OCI-M1 (cell line): ENCODE measurements at places on chromosomes 16 and 17.

- no peak for DNase-seq
Observed at GRCh38 chr17:39702901-39703893, 3.3 kb downstream of the ERBB2 start.

DNA sequence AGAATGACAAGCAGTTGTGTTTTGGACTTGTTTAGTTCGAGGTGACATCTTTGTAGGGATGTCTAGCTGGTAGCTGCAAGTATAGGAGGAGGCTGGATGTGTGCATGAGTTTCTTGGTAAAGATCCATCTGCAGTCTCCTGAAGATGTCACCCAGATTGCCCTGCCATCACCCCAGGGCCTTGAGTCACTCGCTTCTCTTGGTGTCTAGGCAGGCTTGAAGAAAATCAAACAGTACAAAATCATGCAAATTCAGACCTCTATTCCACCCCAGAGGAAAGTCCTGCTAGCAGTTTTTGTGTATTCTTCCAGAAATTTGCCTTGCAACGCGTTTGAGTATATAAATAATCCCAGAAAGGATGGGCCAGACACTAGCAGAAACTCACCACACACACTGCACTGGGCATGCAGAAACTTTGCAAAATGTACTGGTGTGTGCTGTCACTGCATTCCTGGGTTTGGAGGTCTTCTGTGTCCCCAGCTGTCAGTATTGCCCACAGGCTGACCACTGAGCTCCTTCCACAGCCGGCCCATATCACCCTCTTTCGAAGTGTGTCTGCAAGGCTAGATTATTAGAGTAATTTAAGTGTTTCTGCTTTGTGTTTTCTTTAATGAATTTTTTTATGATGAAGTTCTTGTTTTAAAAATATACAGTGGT, 51.5 kb downstream of the TENT4B start:
- no peak for DNase-seq

DNA sequence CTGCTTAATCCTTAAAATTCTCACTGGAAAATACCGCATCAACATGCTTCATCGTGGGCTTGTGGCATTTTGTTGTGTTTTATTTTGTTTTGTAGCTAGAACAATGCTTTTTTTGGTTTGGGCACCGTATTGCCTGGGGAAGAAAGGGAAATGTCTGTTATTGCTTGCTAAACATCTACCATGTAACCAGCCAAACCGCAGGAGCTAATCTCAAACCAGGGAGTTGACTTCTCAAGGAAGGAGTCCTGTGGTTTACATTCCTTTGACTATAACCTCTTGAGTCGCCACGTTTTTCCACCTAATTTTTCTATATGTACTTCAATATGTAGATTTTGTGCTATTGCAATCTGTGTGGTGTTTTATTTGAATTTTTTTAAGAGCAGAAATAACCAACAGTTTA, 593.5 kb upstream of the SOX9 start:
- peak; percentile 43 for DNase-seq

DNA sequence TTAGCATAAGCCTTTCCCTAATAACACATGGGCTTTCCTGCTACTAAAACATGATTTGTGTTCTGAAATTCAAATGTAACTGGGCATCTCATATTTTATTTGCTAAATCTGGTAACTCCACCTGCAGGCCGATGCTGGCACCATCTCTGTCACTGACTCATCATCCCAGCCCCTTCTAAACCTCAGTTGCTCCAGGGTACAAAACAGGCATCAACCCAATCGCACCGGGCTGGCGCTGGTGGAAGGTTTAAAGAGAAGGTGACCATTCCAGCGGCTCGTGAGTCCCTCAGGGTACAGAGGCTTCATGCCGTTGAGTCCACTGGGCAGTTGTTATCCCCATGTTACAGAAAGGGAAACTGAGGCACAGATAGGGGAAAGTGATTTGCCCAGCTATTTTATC, 27.1 kb downstream of the PPL start:
- no peak for DNase-seq

GRCh38 chr17:77205396-77206125, 64.8 kb downstream of the SEC14L1 start:
- DNase-seq = no peak

DNA sequence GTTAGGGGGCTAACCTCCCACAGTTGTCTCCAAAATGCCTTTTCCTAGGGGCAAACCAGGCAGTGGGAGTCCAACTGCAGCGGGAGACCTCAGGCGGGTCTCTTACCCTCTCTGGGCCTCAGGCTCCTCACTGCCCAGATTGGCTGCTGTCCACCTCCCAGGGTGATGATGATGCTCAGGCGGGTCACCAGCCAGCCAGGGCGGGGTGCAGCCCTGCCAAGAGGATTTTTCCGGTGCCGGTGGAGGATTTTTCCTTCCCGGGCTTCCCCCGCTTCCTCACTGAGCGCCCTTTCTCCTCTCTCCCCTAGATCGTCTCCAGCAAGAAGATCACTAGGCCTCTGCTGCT, 22.8 kb downstream of the CPNE2 start:
- no peak for DNase-seq

DNA sequence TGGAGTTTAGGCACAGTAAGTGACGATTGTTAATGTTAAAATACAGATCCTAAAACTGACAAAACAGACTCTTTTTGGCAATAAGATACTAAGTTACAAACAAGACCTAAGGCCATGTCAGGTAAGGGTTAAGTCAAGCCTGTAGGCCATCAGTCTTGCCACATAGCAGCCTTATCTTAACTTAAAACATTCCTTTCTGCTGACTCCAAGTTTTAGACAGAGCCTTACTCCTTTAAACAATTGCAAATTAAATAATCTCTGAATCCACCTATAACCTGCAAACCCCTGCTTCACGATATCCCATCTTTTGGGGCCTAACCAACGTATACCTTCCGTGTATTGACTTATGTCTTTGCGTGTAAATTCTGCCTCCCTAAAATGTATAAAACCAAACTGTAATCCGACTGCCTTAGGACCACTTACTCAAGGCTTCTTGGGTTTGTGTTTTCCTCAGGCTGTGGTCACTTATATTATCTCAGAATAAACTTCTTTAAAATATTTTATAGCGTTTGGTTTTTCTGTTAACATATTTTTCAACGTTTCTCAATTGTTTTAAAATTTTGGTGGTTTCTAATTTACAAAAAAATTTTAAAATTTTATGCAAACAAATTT, 64.4 kb downstream of the EFCAB5 start:
- DNase-seq = peak; percentile 51

DNA sequence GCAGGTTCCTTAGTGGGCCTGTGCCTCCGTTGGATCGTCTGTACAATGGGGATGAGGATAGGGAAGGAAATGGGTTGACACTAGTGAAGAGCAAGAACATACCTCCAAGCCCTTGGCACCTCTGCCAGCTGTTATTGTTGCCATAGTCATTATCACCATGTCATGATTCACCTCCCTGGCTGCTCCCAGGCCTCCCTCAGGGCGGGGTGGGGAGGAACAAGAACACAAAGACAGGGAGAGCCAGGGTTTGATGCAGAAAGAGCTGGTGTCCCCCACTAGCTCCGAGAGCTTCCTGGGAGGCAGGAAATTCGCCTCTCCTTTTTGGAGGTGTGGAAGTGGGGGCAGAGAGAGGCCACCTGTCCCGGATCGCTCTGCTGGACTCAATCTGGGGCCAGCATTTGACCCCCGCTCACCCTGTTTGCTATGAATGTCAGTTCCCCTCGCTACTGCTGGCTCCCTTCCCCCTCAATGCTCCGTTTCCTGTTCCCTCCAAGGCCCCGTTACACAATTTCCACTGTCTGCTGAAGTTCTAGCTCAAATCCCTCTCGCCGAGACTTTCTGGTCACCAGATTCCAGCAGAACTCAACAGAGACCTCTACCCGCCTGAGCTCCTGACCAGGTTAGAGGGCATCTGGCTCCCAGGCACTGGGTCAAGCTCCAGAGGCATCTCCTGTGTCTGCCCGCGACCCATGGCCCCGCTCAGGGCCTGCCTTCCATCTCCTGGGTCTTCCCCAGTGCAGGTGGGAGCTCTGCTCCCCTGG, 9.1 kb downstream of the TIMP2 start:
- DNase-seq = no peak

- no peak for DNase-seq
Observed at GRCh38 chr16:88976366-88977017, 515 bp downstream of the CBFA2T3 start.

- peak; percentile 19 for DNase-seq
Observed at GRCh38 chr17:49035470-49036269, 38.5 kb downstream of the IGF2BP1 start.

DNA sequence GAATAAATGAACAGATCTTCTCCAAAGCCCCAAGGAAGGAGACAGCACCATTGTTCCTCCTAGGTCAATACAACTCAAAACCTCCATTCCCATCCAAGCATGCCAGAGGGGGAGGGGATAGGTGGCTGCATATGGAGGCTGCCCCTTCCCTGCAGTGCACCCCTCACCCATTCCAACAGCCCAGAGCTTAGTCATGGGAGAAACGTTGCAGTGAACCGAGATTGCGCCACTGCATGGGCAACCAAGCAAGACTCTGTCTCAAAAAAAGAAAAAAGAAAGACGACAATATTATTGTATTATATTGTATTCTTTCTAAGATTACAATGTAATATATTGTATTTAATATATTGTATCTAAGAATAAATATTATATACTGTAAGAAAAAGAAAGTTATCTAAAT, 36.4 kb upstream of the CD300E start:
- DNase-seq = no peak

DNA sequence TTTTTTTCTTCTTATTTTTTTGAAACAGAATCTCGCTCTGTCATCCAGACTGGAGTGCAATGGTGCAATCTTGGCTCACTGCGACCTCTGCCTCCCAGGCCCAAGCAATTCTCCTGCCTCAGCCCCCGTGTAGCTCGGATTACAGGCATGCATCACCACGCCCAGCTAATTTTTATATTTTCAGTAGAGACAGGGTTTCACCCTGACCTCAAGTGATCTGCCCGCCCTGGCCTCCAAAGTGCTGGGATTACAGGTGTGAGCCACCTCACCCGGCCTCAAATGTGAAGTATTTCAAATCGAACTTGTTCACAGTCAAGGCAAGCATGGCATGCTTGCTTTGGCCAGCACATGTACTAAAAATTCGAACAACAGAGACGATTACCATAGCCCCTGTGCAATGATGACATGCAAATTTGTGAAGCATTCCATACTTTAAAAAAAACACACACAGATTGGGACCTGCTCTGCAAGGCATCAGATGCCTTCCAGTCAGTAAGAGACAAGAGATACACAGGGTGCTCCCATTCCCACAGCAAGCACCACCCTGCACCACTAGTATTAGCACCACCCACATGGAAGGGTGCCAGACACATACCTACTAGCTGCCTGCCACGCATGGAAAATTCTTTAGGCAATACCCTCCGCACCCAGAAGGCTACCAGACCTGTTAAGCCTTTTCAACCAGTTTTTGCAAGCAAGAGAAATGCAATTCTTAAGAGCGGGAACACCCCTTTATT, 47.2 kb downstream of the ANKRD11 start:
- no peak for DNase-seq

- peak; percentile 92 for DNase-seq
Observed at GRCh38 chr17:63446753-63447470, 806 bp upstream of the CYB561 start.

DNA sequence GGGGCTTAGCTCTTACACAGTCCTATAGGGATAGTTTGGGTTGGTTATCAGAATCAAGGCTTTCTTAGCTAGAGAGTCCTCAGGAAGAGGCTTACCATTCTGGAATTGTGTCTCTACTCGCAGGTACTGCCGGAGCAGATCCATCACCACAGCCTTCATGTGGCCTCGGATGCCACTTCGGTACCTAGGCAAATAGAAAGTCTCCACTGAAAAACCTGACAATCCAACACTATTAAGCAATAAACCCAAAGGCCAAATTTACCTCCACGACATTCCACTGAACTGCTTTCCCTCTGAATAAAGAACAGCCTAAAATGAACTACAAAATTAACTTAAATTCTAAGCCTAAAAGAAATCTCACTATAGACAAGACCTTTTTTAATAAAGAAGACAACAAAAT, 135.4 kb upstream of the C17orf78 start:
- no peak for DNase-seq

DNA sequence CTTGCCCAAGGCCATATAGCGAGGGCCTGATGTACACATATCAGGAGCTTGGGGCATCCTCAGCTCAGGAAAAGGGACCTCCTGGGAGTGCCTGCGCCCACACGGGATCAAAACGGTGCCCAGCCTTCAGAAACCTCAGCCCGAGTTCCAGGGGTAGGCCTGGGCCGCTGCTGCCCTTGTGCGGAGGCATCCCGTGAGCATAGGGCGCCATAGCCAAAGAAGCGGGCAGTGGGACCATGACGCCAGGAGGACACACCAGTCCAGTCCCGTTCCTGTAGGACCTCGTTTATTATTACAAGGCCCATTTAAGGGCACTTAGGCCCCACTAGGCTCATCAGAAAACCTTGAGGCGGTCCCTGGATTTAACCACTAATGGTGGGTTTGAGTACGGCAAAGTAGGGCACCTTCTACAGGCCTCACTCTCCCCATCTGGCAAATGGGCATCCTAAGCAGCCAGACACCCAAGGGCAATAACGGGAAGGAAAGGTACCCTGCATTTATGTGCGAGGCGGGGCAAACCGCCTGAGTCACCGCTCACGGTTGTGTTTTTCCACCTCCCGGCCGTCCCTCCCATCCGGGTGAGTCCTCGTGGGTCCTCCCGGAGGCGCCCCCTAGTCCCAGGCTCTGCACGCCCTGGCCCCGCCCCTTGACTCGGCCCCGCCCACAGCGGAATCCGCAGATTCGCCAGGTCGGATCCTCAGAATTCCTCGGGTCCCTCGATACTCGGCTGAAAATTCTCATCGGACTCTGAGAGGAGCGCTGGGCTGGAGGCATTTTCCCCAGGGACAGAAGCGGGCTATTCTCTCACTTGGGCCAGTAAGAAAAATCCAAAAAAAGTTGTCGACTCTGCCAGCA, 726 bp upstream of the SETD1A start:
- DNase-seq = peak; percentile 91

- no peak for DNase-seq
Observed at GRCh38 chr17:74332017-74332650, 6.1 kb downstream of the KIF19 start.

- no peak for DNase-seq
Observed at GRCh38 chr17:45408611-45409421, 23.9 kb downstream of the ARHGAP27 start.

- no peak for DNase-seq
Observed at GRCh38 chr17:11250161-11250560, 9.1 kb downstream of the SHISA6 start.

DNA sequence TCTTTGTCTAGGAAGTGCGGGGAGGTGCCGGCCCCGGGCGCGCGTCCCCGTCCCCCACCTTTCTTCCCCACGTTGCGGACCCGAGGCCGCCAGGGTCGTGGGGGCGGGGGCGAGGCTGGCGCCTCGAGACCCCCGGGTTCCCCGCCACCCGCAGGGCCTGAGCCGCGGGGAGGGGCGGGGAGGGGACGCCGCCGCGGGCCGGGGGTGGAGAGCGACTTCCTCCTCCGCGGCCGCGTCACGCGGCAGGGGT, 1.8 kb upstream of the ACTG1 start:
- DNase-seq = no peak

- DNase-seq = no peak
Observed at GRCh38 chr16:83539736-83540490, 267.9 kb upstream of the HSBP1 start.

GRCh38 chr17:50653738-50654137, 19.1 kb downstream of the ABCC3 start:
- no peak for DNase-seq
